Cardiac muscle cell (in vitro differentiated cells and primary cell): ENCODE measurements at places on chromosomes 16 and 17. TPM values are rescaled to one million over a fixed set of nuclear protein-coding genes. Genes with fewer than 3 reads are reported as not detected.

Gene SULT1A3
- 3.7 and 4.2 TPM in 2 replicates for total RNA-seq

Gene MGRN1
- 58.2 and 66.6 TPM in 2 replicates for total RNA-seq

Gene KRTAP4-3
- not detected in 2 replicates for total RNA-seq

Gene CCL4
- total RNA-seq = not detected in 2 replicates

Gene CHST5
- 0.35 and 0.66 TPM in 2 replicates for total RNA-seq

Gene EFCAB5
- total RNA-seq = 0.12 and 0.88 TPM in 2 replicates

Gene FDXR
- 44.6 and 44.7 TPM in 2 replicates for total RNA-seq

Gene VTN
- total RNA-seq = 4.3 and 5.2 TPM in 2 replicates

Gene HOXB7
- not detected in 2 replicates for total RNA-seq

Gene RASL10B
- 108 and 116 TPM in 2 replicates for total RNA-seq

Gene NPIPA3
- 0.28 and 2.2 TPM in 2 replicates for total RNA-seq

Gene BFAR
- 34.4 and 38.4 TPM in 2 replicates for total RNA-seq

Gene CD19
- total RNA-seq = 0.07 and 1.1 TPM in 2 replicates

Gene CWC25
- total RNA-seq = 6.4 and 14.6 TPM in 2 replicates
